ENCODE measurements at places on chromosomes 5 and 9. TPM values are rescaled to one million over a fixed set of nuclear protein-coding genes. Genes with fewer than 3 reads are reported as not detected.

- DNase-seq: no peak
These were observed 559.0 kb upstream of the RGMB start for GRCh38 chr5:98214240-98215051.

DNA sequence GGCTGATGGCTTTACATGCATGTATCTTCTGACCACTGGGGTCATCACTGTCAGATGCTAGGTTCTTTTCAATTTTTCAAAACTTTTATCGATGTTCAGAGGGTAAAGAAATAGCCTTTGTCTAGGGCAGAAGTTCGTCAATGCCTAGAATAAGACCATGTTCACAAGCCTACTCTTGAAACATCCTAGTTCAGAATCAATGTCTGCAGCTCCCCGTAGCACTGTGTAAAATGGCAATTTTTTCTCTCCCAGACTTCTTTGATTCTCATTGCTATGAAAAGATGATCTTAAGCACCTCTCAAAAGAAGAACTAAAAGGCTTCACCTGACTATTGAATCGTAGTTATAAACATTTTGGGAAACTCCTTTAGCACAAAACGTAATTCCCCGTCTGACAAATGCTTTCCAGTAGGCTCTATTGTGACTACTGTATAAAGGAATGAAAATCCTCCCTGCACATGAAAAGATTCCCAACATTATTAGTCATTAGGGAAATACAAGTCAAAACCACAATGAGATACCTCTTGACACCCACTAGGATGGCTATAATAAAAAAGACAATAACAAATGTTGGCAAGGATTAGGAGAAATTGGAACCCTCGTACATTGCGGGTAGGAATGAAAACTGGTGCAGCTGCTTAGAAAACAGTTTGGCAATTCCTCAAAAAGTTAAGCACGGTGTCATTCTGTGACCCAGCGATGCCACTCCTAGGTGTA, 263.5 kb downstream of the ARHGAP26 start:
- DNase-seq: no peak

GRCh38 chr5:95643152-95643551, 3.4 kb upstream of the RFESD start:
- no peak for DNase-seq

- DNase-seq: no peak
These were observed 411.1 kb upstream of the ITGA1 start for GRCh38 chr5:52376592-52376991.

DNA sequence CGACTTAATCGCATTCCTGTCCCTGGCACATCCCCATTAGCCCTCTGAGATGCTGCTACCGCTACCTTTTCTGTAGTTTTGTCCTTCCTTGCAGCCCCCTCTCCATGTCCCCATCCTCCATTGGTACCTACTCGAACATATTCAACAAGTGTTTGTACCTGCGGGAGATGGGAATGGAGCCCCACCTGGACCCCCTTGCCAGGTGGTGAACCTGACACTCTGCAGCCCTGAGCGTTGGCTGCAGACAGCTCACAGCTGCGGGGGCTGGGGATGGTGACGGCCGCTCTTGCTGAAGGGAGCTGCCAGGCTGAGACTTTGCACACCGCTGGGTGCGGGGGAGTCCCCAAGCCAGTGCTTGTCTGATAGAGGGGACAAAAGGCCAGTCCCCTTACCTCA, 96.3 kb upstream of the DAP start:
- DNase-seq: no peak

GRCh38 chr9:38768351-38768761, 48.4 kb upstream of the FAM240B start:
- no peak for DNase-seq

- DNase-seq: no peak
These were observed 26.2 kb downstream of the SETX start for GRCh38 chr9:132328580-132328979.

DNA sequence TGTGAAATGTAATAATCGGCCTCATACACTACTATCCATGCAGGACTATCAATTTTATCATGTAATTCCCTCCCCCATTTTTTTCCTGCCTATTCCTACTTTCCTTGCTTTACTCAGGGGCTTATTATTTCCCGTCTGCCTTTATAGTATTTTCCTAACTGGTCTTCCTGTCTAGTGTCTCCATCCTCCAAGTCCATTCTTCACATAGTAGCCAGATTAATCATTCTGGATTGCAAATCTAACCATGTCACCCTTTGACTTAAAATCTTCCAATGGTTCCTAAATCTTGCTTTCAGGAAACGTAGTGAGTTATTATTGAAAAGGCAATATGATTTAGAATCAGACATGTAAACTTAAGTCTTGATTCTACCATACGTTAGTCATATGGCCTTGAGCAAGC, 307.4 kb upstream of the HAPLN1 start:
- DNase-seq: no peak

- DNase-seq: no peak
These were observed 119.7 kb upstream of the ELL2 start for GRCh38 chr5:96081276-96081858.

The FCN2 gene
- total RNA-seq: not detected

The PLAC8L1 gene
- total RNA-seq: not detected

The KLF4 gene
- 26.8 TPM for total RNA-seq

The DAB2 gene
- 8.4 TPM for total RNA-seq
